Ovary (tissue), 10 donors: ENCODE measurements at places on chromosomes 16 and 17. TPM values are rescaled to one million over a fixed set of nuclear protein-coding genes. Genes with fewer than 3 reads are reported as not detected.
A peak's percentile ranks its signal among the peaks of the same experiment; 100 is the strongest.

DNA sequence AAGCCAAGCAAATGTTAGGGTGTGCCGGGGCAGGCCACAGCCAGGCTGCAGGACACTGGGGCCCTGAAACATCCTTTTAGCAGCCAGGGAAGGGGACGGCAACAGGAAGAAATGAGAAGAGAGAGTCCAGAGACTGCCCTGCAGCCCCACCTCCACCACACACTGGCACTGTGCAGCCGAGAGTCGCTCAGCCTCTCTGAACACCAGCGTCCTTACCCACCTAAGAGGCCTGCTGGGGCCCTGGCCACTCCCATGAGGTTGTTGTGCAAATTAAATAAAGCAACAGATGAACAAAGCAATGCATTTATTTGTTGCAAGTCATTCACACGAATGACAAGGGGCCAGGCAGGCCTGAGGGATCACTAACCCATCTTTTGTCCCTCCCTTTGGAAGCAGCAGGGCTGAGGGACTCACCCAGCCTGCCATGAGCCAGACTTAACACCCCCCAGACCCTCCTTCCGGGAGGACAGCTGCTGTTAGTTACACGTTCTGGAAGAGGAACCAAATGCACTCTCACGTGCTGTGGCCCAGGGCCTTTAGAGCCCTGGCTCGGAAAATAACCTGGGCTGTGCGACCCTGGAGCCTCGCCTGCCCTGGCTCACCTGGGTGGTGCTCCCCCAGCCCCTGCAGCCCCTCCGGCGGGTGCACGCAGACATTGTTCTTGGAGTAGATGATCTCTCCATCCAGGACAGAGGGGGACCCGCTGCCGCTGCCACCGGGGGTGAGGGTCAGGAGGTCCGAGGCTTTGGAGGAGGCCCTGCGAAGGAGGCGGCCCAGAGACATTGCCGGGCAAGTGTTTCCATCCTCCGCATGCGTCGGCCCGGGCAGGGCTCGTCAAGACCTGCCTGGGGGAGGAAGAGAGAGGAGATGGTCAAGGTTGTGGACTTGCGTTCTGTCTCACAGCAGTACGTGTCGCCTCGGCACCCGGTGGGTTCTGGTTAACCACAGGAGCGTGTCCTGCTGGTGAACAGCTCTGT, 22.6 kb downstream of the TBC1D16 start:
- no peak overlapping the region for H3K4me3 ChIP-seq
- no peak for DNase-seq
- H3K4me1 ChIP-seq = peaks cover 3% of the 10 kb centered on the region
- no peaks in the 10 kb centered on the region for H3K27me3 ChIP-seq
- no peaks in the 10 kb centered on the region for H3K36me3 ChIP-seq

GRCh38 chr16:73483934-73484711, 436.2 kb upstream of the ZFHX3 start:
- H3K4me3 ChIP-seq = no peak overlapping the region
- no peaks in the 10 kb centered on the region for H3K27me3 ChIP-seq
- no peaks in the 10 kb centered on the region for H3K4me1 ChIP-seq
- H3K36me3 ChIP-seq = no peaks in the 10 kb centered on the region
- no peak overlapping the region for H3K27ac ChIP-seq
- DNase-seq = no peak

DNA sequence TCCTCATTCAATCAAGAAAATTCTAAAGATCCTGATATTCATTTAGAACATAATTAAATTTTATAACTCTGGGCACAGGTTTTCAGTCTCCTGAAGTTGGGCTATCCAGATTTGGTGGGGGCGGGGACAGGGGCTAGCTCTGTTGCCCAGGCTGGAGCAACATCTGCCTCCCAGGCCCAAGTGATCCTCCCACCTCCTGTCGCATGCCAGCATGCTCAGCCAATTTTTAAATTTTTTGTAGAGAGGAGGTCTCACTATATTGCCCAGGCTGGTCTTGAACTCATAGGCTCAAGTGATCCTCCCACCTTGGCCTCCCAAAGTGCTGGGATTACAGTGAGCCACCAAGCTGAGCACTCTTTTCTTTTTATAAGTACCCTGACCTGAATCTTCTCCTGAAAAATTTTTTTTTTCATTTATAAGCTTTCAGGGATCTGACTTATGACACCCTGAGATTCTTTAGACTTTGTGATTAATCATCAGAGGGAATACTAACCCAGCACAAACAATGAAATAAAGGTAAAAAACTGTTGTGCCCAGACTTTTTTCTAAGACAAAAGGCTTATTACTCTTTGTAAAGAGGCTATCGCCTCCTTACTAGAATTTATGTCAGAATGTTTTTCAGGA, 62.6 kb downstream of the TUBD1 start:
- H3K4me3 ChIP-seq = no peak overlapping the region
- H3K27ac ChIP-seq = peak overlapping the region; percentile 44
- no peak for DNase-seq
- H3K36me3 ChIP-seq = no peaks in the 10 kb centered on the region
- peaks cover 13% of the 10 kb centered on the region for H3K4me1 ChIP-seq
- H3K27me3 ChIP-seq = no peaks in the 10 kb centered on the region

Gene CASKIN2
- 41.3 TPM for total RNA-seq

Gene EVI2B
- total RNA-seq = 6.1 TPM

Gene CD300LF
- 2.1 TPM for total RNA-seq
